Stimulated activated CD4-positive, alpha-beta T cell treated with anti-CD3 and anti-CD28 coated beads, Interleukin-15, amount 100 ng/mL, for 48 hours (primary cell): ENCODE measurements at places on chromosomes 11 and 22.

- no peak for DNase-seq
Observed at GRCh38 chr11:83681031-83681781, 395.0 kb upstream of the CCDC90B start.

- peak; percentile 67 for DNase-seq
Observed at GRCh38 chr11:76807206-76807875, 24.2 kb downstream of the TSKU start.

DNA sequence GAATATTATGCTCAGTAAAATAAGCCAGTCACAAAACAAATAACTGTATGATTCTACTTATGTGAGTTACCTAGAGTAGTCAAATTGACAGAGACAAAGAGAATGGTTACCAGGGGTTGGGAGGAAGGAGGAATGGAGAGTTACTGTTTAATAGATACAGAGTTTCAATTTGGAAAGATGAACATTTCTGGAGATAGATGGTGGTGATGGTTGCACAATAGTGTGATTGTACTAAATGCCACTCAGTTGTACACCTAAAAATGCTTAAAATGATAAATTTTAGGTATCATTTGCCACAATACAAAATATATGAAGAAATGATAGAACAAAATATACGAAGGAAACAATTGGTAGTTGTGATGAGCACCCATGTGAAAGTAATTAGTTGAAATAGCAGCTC lies 43.4 kb downstream of the PDHX start:
- DNase-seq, result no peak

- no peak for DNase-seq
Observed at GRCh38 chr22:30326255-30326705, 461 bp downstream of the TBC1D10A start.

DNA sequence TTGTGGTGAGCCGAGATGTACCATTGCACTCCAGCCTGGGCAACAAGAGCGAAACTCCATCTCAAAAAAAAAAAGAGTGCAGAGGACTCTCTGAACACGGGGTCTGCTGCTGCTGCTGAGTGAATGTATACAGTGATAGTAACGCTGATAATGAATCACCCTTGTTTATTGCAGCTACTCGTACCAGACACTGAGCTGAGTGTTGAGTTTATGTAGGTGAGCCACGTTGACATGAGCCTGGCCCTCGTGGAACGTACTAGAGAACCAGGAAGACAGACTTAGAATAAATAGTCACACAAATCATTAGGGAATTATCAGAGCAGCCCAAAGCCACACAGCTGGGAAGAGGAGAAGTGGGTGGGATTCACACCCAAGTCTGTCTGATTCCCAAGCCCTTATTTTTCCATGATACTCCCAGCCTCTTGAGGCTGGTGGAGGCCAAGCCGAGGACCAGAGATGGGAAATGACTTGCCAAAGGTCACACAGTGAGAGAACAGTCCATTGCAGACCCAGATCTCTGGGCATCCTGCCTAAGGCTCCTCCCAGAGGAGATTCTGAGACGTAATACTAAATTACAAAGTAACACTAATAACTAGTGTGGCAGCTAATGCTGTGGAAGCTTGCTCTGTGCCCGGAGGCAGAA lies 34.8 kb downstream of the MB start:
- DNase-seq, result no peak

DNA sequence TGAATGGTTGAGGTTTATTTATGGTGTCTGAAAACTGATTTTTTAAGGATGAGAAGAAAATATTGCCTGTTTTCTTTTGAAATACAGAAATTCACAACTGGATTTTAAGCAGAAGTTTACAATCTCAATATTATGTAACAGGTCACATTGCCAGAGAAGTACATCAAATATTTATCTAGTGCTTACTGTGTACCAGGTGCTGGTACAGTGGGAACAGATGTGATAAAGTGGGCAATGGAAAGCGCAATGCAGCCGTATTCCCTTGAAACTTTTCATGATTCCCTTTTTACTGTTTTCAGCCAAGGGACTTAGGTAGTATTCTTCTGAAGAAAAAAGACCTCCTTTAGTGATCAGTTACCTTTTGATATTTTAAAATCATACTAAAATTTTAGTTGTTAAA lies 49.6 kb downstream of the TTC17 start:
- no peak for DNase-seq

- no peak for DNase-seq
Observed at GRCh38 chr11:104525416-104525815, 361.5 kb upstream of the PDGFD start.

GRCh38 chr11:109747839-109748238 lies 325.8 kb downstream of the C11orf87 start:
- no peak for DNase-seq

DNA sequence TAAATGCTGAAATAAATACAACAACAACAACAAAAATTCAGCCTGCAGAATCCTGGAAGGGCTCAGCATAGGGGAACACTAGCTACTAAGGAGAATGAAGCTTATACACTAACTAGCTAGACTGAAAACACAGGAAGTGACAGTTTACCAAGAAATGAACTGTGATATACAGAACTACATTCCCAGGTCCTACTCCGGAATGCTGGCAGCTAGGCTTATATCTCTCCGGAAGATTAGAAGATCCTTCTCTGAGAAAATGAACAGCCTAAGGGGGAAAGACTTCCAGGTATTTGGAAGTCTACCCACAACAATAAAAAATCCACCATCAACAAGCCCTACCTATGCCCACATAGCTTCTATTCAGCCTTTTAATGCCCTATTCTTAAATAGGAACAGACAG lies 31.0 kb downstream of the CCDC34 start:
- no peak for DNase-seq

DNA sequence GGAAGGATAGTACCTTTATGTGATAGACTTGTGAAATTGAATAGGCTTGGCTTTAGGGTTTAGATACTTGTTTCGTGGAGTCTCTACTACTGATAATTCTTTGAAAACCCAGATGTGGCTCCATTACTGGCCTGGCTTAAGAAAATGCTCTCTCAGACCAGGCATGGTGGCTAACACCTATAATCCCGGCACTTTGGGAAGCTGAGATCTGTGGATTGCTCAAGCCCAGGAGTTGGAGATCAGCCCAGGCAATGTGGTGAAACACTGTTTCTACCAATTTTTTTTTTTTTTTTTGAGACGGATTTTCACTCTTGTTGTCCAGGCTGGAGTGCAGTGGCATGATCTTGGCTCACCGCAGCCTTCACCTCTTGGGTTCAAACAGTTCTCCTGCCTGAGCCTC lies 40.9 kb downstream of the ATG13 start:
- DNase-seq, result no peak

DNA sequence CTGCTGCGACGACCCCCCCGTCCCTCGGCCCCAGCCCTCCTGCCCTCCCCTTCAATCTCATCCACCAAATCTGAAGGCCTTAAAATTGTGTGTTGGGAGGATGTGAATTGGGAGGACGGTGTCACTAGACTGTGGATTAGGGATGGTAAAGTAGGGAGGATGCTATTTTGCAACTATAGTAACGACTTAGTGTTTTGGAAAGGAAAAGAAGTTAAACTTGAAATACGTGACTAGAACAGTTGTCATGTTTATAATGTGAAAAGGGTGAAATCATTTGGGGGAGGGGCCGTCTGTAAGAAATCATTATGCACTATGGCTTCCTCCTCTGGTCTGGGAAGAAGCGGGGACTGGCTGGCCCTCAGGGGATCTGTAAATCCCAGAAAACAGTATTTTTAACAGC lies 43.4 kb upstream of the NNMT start:
- DNase-seq, result no peak

DNA sequence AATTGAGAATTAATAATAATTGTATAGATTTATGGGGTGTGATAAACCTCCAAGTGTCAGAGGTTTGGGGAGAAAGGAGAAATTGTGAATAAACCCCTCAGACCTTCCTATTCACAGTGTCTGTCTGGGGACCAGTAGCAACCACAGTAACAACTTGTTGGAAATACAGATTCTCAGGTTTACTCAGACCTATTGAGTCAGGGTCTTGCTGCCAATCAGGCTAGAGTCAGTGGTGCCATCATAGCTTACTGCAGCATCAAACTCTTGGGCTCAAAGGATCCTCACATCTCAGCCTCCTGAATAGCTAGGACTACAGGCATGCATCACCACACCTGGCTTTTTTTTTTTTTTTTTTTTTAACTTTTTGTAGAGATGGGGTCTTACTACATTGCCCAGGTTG lies 17.3 kb downstream of the SLC3A2 start:
- DNase-seq, result no peak

DNA sequence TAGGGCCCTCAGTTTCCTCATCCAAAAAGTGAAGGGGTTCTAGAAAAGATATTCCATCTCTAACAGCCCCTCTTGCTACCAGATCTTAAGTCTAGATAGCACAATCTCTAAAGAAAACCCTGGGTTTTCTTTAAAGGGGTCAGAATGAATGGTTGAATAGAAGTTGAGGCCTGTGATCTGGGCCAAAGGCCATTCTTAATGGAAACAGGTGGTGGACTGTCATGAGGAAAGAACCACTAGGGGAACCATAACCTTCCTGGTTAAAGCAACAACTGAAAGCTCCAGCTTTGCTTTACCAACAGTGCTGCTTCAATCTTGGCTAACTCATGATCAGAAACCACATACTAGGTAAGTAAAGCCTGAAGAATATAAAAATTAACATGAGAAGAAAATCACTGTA lies 1.8 kb downstream of the CELF1 start:
- DNase-seq, result no peak

DNA sequence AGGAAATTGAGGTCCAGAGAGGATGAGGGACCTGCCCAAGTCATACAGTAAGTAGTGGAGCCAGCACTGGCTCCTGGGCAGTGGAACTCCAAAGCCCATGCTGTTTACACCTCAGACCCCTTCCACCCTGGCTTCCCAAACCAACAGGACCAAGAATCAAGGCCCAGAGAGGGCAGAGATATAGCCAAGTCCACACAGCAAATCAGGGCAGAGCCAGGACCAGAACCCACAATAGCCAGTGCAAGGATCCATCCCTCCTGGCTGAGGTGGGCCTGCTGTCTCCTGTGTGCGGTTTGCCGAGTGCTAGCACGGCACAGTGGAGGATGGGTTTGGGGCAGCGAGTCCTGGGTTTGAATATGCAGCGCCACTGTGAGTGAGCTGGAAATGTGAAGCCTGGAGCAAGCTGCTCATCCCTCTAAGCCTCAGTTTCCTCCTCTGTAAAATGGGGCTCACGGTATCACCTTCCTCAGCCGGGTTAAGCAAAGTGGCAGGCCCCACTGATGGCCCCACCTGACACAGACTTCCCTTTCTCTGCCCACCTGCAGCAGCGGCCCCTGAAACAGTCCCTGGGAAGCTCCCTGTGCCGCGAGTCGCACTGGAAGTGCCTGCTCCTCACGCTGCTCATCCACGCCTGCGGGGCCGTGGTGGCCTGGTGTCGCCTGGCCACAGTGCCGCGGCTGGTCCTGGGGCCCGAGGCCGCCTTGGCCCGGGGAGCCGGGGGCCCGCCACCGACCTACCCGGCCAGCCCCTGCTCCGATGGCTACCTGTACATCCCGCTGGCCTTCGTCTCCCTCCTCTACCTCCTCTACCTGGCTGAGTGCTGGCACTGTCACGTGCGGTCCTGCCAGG lies 2.3 kb downstream of the TMEM151A start:
- DNase-seq, result no peak

GRCh38 chr22:17974703-17975372 lies 49.5 kb downstream of the MICAL3 start:
- DNase-seq, result peak; percentile 25

DNA sequence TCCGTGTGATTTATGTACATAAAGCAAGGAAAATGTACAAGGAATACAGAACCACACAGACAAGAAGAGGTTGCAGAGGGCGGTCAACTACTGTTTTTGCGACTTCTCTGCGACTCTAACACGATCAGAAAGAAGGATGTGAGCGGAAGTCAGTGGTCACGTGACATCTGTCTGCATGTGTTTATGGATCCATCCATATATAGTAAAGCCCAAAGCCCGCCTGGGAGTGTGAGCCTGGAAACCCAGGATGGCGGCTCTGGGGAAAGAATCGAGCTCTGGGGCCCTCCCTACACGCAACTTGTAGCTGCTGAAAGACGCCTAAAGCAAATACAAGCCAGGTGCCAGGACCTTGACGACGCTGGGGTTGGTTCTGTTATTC lies 8.8 kb downstream of the OSBPL5 start:
- no peak for DNase-seq

DNA sequence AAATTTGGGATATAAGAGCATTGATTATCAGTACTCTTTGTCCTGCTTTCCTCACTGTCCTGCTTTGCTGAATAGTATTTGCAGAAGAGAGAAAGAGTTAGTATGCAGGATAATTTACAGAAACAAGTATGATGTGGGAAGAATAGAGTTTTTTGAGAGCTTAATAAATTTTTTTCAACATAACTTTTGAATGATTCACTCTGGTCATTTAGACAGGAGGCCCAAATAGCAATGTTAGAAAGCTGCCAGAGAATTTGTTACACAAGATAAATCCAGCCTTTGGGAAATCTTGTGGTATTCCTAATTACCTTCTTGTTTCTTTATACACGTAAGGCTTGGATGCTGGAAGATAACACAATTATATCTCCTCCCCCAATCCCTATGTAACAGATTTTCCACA lies 484.6 kb downstream of the CNTN5 start:
- DNase-seq, result no peak

- DNase-seq, result no peak
Observed at GRCh38 chr11:81007046-81007445, 1566.2 kb upstream of the TENM4 start.

DNA sequence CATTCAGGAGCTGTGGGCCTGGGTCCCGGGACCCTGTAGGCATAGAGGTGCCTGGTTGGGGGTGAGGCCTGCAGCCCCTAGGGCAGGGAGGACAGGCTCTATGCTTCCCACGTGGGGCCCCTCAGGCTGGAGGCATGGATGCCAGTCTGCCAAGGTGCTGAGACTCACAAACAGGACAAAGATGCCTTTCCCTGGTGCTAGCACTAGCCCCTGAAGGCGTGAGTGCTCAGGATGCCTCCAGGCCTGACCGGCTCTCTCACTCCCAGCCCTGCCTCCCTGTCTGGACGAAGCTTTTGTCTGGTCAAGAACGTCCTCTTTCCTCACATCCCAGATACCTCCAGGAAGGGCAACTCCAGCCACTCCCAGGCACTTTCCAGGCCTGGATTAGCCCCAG lies 2.1 kb downstream of the CDC42BPG start:
- DNase-seq, result no peak

- DNase-seq, result no peak
Observed at GRCh38 chr11:64032050-64032449, 3.7 kb upstream of the FLRT1 start.

- no peak for DNase-seq
Observed at GRCh38 chr11:16448123-16448717, 91.9 kb upstream of the SOX6 start.

DNA sequence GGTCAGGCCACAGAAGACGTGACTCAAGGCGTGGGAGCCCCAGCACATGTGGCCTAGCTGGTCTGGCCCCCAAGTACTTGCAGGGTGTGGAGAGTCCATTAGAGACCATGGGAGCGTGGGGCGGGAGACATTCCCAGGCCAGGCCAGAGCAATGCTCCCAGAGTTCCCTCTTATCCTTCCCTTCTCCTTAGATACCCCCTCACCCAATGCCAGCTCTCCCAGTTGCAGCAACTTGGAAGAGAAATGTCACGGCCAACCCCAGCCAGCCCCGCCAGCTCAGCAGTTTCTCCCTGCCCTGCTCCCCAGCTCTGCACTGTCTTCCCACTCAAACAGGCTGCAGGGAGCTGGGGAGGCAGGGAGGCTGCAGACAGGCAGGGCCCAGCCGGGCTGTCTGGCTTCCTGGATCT lies 65.4 kb upstream of the TSPAN18 start:
- no peak for DNase-seq

- DNase-seq, result no peak
Observed at GRCh38 chr11:6390718-6391469, 620 bp downstream of the SMPD1 start.
